Activated naive CD4-positive, alpha-beta T cell (primary cell): ENCODE measurements at places on chromosomes 2 and 18.

GRCh38 chr2:102518170-102518569 lies 45.1 kb downstream of the SLC9A4 start:
- DNase-seq, result no peak

- DNase-seq, result no peak
Measured at GRCh38 chr18:8602040-8602439, 7.2 kb upstream of the RAB12 start.

GRCh38 chr18:25818505-25818904 lies 271.9 kb downstream of the SS18 start:
- no peak for DNase-seq

GRCh38 chr2:96218508-96219131 lies 10.0 kb upstream of the STARD7 start:
- DNase-seq, result no peak

DNA sequence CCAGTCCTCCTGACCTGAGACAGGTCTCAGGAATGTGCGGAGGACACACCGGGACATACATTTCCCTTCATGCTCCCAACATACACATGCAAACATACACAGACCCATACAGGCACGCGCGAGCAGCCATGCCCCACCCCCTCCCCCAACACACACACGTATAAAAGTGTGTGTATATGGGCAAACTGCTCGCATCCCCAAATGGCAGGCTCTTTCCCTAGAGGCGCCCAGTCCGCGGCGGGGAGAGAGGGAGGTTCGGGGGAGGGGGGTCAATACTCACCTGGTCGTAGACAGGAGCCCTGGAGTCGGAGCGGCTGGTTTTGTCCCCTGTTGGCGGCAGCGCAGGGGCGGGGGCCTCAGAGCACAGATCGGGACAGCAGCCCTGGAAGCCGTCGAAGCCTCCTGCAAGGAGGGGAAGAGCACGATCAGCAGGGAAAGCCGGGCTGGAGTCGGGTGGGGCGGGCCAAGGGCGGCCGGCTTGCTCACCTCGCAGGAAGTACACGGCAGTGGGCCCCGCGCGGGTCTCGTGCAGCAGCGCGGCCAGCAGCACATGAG lies 682 bp downstream of the DUSP2 start:
- no peak for DNase-seq

DNA sequence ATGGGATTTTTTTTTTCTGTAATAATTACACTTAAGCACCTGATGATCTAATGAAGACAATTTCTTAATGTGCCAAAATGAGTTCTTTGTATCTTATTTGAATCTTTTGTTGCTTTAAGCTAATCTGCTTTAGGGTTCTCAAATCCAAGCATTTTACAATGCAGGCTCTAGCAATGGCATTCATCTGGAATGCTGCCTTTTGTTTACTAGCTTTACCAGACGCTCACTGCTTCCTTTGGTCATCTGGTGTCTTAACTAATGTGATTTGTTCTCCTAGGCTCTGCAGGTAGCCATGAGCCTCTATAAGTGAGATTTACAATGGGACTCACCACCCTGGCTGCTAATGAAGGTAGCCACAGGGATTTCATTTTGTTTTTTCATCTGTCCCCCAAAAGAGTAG lies 100.3 kb downstream of the GREB1L start:
- no peak for DNase-seq

DNA sequence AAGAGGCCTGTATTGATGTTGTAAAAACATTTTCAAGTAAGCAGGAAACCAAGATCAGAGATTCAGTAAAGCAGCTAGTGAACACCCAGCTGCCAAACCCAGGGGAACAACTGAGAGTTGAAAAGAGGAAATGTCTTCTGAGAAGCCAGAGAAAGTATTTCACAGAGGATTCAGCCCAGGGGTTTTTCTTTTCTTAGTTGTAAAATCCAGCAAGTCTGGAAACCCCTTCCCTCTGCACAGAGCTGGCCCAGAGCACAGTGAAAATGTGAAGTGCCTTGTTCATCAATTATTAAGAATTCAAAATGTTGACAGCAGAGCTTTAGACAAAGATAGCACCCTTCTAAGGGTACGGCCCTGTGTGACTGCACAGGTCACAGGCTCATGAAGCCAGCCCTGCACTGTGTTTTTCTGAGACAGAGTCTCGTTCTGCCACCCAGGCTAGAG lies 28.4 kb downstream of the AFF3 start:
- DNase-seq, result no peak

DNA sequence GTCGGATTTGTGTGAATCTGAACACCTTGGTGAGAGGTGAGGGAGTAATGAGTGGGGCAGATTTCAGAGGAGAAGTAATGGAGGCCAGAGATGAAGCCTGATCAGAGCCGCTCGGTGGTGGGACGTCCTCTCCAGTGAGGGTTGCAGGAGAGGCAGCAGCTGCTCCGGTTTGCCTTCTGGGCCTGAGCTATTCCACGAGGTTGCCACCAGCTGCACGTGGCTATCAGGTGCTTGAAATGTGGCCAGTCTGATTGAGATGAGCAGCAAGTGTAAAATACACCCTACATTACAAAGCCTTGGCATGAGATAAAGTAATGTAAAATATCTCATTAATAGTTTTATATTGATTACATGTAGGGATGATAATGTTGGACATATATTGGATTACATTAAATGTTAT lies 10.8 kb upstream of the EFHD1 start:
- no peak for DNase-seq

DNA sequence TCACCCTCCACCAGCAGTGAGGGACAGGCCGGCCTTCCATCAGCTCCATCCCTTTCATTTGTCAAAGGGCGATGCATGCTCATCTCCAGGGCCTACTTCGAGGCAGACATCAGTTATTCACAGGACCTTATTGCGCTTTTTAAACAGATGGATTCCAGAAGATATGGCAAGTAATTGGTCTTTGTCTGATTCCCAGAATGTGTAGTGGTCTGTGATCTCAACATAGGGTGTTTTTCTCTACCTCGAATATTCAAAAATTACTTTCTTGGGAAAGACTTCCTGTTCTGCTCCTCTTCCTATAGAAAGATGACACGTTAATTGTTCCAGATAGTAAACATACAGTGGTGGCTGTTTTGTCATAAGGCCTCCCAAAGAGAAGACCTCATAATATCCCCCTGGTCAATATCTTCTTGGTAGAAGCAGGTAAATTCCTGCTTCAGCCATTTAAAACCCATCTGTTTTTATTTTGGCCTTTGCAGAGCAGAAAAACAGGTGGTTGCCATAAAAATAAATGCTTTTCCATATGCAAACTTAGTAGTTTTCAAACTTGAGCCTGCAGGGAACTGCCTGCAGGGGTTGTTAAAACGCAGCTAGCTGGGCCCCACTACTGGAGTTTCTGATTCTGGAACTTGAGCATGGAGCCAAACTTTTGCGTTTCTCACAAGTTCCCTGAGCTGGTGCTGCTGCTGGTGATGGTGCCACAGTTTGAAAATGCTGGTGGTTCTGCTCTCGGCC lies 8.2 kb downstream of the SMARCAL1 start:
- DNase-seq, result no peak

- DNase-seq, result no peak
Measured at GRCh38 chr18:48023334-48024008, 93.0 kb upstream of the SMAD2 start.

- no peak for DNase-seq
Measured at GRCh38 chr2:68379184-68379708, 14.2 kb downstream of the PLEK start.

DNA sequence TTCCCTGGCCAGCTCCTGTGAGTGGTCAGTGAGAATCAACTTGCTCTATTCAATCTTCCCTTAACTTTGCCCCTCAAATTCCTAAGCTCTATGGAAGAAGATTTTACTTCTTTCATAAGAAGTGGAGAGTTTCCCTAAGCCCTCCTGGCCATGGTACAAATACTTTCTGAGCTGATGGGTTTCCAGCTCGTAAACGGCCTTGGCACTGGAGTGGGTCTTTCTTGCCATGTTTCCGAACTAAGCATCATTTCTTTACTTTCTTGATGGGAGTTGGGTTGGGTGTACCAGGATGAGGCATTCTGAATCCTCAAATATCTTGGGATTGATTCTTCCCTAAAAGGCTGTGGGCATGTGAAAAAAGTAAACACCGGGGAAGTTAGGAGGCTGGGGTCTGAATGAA lies 72.5 kb downstream of the ACKR3 start:
- DNase-seq, result no peak

DNA sequence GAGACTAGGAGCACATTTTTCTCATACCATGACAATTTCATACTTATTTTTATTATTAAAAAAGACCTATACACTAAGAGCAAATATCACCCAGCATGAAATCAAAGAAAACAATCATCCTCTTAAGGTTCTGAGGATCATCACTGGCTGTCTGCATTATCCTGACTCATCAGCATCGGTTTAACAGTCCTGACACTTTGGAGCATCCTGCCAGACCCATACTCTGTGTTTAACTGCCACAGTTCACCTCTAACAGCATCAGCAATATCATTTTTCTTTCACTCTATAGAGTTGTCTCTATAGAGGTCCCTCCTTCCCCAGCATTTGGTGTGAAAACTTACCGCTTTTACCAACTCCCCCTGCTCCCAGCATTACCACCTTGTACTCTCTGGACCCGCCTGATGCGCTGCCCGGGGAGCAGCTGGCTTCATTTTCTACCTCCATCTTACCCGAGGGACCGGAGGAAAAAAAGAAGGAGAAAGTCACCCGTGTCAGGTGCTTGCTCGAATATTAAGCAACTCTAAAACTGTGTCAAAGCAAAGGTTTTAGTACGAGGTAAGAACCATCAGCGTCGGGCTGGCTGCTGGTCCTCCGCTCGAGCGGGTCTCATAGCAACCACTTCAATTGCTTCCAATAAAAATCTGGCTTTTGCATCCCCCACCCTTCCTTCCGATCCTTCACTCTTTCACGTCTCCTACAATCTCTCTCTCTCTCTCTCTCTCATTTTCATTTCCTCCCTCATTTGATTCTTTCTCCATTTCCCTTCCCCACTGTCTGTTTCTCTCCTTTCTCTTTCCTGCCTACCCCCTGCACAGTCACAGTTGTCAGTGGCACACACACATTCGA lies at the start of gene RIT2:
TSS of gene RIT2 (minus strand) at position 610 of the 846 bp plus-strand sequence.
- DNase-seq, result no peak

DNA sequence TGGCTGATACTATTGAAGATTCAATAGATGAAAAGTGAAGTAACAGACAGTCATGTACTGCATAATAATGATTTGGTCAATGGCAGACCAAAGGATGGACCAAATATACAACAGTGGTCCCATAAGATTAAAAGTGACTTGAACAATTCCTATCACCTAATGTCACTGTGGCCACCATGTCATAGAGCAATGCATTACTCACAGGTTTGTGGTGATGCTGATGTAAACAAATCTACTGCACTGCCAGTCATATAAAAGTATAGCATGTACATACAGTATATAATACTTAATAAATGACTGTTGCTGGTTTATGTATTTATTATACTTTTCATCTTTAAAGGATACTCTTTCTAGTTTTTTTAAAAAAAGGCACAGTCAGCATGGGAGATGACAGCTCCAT lies 99.9 kb downstream of the USP34 start:
- no peak for DNase-seq

DNA sequence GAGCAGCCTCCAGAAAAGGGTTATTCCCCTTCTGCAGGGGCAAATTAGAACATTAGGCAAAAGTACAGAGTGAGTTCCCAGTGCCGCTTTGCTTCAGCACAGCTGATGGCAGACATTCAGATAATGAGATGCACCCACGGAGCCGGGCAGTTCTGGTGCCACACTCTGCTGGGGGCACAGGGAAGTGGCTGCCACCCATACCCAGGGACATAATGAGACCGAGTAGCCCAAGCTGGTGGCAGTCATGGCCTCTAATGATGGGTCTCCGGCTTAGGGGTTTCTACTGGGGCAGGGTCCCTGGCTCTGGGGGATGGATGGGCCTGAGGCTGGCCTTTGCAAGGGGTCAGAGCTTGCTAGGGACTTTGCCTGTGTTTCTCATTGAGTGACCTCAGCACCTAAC lies 26.2 kb downstream of the GLI2 start:
- DNase-seq, result no peak
